Dermis blood vessel endothelial cell (primary cell): ENCODE measurements at places on chromosomes 1 and 21.

DNA sequence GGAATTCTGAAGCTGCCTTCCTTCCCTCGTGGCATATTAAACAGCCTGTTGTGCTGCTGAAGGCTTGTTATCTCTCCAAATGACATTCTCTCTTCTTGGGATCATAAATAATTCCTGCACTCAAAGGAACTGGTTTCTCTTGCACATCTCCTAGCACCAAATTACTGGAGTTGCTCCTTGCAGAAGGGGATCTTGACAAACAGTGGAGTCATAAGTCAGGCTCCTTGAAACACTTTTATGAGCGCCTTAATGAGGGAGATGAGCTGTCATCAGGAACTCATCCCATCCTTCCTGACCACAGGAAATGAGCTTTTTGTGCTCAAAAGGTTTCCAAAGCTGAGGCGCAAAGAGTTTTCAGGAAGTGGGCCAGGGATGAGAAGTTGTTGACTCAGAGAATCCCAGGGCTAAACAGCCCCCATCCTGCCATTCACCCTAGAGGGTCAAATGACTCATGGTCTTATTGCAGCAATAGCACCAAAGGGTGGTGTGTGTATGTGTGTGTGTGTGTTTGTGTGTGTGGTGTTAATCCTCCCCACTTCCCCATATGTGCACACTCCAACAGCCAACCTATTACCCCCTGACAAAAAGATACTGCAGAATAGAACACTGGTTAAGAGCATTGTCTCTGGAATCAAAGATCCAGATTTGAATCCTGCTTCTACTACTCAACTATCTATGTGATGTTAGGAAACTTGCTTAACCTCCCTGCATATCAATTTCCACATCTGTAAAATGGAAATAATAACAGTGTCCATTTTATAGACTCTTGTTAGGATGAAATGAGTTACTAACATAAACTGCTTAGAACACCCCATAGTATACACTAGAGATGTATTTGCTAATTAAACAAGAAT, 2.8 kb upstream of the PHC2 start:
- peak; percentile 91 for DNase-seq

DNA sequence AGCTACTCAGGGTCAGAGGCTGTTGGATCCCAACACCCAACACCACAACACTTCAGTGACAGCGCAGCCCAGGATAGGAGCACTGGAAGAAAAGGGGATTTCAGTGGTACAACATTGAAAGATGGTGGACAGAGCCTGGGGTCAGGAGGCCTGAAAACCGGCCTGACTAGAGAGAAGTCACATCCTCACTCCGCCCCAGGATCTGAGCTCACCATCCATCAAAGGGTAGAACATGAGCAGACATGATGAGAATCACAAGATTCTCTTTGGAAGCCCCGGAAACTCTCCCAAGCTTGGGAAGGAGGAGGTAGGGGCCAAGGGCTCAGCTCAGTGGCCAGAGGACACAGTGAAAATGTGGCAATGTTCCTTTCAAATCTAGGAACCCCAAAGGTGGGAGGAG, 271.3 kb downstream of the NPHP4 start:
- DNase-seq: no peak

DNA sequence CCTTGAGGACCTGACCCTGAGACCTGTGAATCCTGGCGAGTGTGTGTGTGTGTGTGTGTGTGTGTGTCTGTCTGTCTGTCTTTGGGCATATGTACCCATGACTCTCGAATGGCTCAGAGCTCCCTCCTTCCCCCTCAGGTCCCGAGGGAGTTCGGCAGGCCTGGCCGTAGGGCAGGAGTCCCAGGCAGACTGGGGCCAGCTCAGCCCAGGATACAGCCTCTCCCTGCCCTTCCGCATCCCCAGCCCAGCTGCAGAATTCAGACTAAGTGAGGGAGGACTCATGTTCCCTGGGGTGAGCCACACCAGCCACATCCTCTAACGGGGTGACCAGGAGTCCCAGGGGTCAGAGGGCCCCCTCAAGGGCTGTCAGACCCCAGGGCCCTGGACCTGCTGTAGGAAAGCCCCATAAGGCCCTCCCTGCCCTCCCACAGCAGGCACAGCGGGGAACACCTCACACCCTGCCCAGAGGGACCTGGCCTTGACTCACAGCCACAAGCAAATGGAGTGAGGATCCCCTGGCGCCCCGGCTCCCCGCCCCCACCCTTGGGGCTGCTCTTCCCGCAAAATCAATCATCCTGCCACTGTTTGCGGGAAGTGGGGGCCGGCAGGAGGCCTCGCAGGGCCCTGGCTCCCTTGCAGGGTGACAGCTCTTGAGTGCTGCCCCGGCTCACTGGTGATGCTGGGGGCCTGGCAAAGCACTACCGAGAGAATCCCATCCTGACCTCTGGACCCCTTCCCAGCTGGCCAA, 101.7 kb upstream of the CASZ1 start:
- no peak for DNase-seq

GRCh38 chr21:21039624-21040170, 41.5 kb downstream of the NCAM2 start:
- DNase-seq: no peak

DNA sequence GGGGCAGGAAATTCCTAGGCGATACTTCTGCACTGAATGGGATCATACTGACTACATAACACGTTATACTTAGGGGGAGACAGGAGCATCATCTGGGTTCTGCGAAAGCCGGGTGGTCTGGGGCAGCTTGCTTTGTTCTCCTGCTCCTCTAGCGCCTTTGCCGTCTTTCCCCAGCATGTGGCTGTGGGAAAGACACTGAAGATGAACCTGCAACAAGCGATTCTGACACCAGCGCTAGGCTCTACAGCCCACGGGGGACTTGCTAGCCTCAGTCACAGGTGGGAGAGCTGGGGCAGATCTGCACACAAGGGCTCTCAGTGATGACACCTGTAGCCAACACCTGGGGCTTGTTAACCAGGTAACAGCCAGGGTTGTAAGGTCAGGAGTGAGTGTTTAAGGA, 51.8 kb downstream of the CD46 start:
- peak; percentile 36 for DNase-seq

- DNase-seq: no peak
Measured at GRCh38 chr1:202156590-202156989, 3.8 kb downstream of the PTPN7 start.

GRCh38 chr21:26404288-26404687, 168.8 kb downstream of the CYYR1 start:
- no peak for DNase-seq

DNA sequence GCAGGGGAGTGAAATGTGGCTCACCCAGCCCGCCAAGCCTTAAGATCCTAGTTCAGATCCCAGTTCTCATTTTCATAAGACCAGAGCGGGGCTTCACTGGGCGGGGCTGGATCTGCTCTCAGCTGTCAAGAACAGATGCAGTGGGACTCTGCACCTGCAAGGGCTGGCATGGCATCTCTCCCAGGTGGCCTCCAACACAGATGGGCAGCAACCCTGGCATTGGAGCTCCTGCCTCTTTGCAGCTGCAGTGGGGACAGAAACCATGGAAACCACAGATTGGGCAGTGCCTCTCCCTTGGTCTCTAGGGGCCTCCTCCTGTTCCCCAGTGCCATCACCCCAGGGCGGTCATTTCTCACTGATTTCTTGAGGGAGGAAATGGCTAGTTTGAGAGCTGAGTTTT, 267.7 kb downstream of the PRDM2 start:
- DNase-seq: no peak

DNA sequence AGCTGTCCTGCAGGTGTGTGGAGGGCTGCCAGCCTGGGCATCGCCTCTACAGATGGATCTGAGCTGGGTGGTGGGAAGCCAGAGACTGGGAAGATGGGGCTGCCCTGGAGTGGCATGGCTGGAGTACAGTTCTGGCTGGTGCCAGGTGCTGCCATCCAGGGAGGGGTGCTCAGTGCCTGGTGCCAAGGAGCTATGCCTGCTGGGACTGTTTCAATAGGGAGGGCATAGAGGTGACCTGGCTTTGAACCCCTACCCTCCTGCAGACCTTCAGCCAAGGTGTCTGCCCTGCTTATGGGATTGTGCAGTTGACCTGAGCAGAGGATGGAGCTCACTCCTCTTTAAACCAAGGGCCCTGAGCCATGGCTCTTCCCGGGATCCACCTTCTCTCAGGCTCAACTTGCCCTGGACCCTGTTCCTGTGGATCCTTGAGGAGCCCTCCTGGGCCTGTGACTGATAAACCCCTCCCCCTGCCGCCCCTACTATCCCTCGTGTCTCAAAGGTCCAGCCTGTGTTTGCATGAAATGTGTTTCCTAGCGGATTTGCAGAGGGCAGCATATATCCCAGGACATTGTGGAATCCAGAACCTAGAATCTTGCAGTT, 48.7 kb downstream of the PTPRU start:
- DNase-seq: no peak
